GM13977 (cell line): ENCODE measurements at places on chromosomes 3 and 15.

- DNase-seq: no peak
Measured at GRCh38 chr3:52458031-52458760, 2.8 kb downstream of the NISCH start.

- DNase-seq: no peak
Measured at GRCh38 chr3:150447631-150448465, 39.8 kb downstream of the TSC22D2 start.

- no peak for DNase-seq
Measured at GRCh38 chr15:63186065-63186464, 3.3 kb upstream of the RAB8B start.

DNA sequence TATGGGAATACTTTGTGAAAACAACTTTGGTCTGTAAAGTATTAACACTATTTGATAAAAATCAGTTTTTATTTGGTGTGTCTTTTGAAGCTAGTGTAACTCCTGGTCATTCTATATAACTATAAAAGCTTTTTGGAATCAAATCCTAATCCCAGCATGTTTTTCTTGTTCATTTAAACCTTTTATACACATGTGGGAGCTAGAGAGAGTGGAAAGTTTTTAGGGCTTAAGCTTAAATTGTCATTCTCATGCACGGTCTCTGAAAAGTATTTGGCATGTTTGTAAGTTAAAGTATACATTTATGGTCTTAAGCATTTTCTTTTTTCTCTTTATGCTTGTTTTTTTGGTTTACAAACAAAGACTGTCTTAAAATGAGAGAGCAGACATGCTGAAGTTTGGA, 83.4 kb upstream of the RARB start:
- no peak for DNase-seq

- DNase-seq: no peak
Measured at GRCh38 chr3:62153231-62153630, 220.1 kb downstream of the FEZF2 start.

- DNase-seq: no peak
Measured at GRCh38 chr3:192992361-192992760, 74.7 kb upstream of the MB21D2 start.

- DNase-seq: no peak
Measured at GRCh38 chr3:123444023-123444422, 4.9 kb downstream of the ADCY5 start.

DNA sequence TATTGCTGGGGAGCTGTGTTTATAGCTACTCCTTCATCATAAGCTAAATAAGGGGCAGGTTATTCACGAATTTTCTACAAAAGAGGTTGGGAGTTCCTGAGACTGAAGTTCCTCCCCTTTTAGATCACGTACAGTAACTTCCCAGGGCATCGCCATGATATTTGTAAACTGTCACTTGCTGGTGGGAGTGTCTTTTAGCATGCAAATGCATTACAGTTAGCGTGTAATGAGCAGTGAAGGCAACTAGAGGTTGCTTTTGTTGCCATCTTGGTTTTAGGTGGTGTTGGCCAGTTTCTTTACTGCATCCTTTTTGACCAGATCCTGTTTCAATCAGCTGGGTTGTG, 64.4 kb downstream of the IL12A start:
- DNase-seq: no peak

- no peak for DNase-seq
Measured at GRCh38 chr3:62781121-62781520, 94.1 kb downstream of the CADPS start.

- no peak for DNase-seq
Measured at GRCh38 chr3:128176276-128176833, 23.1 kb downstream of the EEFSEC start.

DNA sequence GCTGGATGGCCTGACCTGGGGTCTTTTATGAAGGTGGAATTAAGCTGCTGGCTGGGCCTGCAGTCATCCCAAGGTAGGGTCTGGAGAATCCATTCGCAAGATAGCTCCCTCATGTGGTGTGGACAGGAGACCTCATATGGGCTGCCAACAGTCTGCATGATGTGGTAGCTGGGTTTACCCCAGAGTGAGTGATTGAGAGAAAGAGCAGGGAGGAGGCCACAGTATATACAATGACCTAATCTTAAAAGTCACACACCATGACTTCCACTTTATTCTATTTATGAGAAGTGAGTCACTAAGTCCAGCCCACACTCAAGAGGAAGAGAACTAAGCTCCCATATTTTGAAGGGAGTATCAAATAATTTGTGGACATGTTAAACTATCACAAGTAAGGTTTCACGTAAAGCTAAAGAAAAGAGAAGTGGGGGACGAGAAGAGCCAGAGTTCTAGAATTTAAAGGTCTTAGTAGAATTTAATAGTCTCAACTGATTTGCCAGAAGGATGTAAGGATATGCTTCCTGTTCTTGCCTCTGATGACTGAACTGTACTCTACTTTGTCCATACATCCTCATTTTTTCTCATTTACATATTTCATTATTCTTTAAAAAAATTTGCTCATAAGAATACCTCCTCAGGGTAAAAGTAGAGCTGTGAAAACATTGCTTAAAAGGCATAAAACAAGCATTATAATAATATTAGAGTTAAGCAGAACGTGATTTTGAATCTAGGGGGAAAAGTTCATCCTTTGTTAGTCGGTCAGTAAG, 184.4 kb downstream of the PEX5L start:
- DNase-seq: peak; percentile 52

DNA sequence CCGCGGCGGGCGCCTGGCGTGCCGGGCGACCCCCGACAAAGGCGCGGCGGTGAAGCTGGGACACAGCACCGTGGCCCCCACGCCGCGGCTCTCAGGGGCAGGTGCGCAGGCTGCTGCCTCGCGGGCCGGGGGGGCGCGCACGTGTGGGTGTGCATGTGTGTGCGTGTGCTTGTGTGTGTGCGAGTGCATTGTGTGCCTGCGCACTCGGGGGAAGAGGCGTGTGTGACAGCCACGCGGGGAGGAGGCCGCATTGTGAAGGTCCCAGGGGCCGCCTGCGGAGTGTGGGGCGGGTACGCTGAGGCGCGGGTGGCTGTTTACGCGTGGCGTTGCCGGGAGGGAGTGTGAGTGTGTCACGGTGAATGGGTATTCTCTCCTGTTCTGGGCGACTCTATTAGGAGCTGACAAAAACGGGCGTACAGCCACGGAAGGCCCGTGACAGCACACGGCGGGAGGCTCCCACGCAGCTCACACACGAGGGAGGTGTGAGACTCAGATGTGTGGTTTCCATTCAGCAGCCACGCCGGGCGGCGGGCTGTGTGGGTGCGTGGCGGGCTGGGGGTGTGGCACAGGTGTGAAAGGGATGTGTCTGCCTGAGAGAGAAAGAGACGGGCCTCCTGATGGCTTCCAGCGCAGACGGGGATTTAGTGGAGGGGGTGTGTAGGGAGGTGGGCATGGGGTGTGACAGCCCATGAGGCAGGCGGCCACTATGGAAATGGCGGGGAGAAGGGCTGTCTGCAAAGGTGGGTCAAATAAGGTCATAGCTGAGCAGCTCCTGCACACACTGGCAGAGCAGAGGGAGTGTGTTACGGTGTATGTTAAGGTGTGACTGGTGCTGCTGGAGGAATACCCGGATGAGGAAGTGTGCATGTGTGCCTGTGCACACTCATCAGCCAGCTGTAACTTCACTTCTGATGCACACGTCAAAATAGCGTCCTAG, 750 bp downstream of the PODXL2 start:
- DNase-seq: no peak

- DNase-seq: no peak
Measured at GRCh38 chr3:126351771-126352475, 5.3 kb downstream of the KLF15 start.

- DNase-seq: peak; percentile 5
Measured at GRCh38 chr3:137769322-137770065, 5.4 kb downstream of the SOX14 start.

GRCh38 chr15:83983634-83984458, 251.7 kb upstream of the GOLGA6L4 start:
- DNase-seq: peak; percentile 49

- DNase-seq: no peak
Measured at GRCh38 chr3:35785234-35785888, 146.0 kb downstream of the ARPP21 start.

GRCh38 chr3:25585361-25586166, 79.1 kb downstream of the TOP2B start:
- DNase-seq: no peak

DNA sequence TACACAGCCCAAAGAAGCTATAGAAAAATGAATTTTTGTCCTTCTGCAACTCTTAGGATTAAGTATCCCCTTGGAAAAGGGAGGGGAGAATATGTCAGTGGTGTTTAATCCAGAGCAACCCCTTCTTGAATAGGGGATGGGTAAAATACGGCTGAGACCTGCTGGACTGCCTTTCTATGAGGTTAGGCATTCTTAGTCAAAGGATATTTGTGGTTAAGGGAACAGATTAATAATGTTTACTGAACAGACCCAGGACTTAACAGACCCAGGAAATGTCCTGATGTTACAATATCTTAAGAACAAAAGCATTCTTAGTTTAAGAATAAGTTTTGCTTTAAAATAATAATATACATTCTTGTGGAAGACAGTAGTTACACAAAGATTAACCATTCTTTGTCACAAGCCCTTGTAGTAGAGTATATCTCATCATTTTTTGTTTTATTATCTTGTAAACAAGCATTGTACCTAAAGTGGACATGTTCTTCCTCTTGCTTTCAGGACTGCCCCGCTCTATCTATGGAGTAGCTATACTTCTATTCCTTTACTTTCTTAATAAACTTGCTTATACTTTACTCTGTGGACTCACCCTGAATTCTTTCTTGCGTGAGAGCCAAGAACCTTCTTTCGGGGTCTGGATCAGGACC, 43.8 kb upstream of the B3GALNT1 start:
- no peak for DNase-seq

DNA sequence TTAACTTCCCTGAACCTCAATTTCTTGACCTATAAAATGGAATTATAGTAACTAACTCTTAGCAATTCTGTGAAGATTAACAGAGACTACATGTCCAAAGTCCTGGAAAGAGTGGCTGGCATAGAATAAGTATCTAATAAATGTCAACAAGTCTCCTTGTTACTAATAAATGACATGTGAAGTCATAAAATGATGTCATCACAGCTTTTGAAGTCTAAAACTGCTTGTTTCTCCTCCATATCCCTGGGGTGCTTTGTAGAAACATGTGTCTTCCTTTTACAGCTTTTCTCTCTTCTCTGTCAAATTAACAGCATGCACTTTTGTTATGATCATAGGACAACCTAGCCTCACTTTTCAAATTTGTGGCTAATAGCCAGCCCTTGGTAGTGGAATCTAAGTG, 510.2 kb downstream of the NTRK3 start:
- DNase-seq: no peak

- DNase-seq: no peak
Measured at GRCh38 chr3:173703771-173704170, 306.2 kb downstream of the NLGN1 start.

- no peak for DNase-seq
Measured at GRCh38 chr3:80663426-80663825, 895.6 kb upstream of the ROBO1 start.

GRCh38 chr3:151387432-151387831, 2.9 kb upstream of the P2RY12 start:
- DNase-seq: no peak

GRCh38 chr3:65483480-65483879, 555.2 kb downstream of the MAGI1 start:
- no peak for DNase-seq
